Left cardiac atrium (tissue), 4 donors: ENCODE measurements at places on chromosomes 12 and 14. TPM values are rescaled to one million over a fixed set of nuclear protein-coding genes. Genes with fewer than 3 reads are reported as not detected.

Gene HIGD1C
- total RNA-seq = not detected

Gene CPNE8
- total RNA-seq = 26.4 TPM

DNA sequence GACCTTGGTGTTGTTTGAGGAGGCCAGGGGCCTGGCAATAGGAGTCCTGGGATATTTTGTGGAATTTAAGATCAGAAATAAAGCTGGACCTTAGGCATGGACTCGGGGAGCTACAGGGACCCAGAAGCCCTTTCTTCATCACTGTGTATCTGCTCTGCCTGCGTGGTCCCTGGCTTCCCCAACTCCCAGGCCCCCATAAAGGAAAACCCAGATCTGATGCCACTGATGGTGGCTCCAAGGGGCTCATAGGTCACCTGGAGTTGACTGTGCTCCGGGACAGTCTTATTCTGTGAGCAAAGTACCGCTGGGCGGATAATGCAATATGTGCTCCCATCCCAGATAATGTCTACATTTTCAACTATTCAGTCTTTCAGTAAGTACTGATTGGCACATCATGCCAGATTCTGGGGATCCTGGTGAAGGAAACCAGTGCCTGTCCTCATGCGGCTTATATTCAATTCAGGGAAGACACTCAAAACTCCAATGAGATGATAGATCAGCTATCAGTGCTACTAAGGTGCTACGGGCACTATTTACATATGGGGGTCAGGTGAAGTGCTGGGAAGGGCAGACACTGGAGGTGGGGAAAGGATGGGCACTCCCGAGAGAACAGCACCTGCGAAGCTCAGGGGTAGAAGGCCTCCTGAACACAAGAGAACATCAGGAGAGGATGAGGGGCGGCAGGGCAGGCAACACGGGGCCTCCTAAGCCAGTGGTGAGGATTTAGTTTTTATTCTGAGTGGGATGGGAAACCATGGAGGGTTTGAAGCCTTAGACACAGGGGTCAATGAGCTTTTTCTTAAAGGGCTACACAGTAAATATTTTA lies 5.5 kb upstream of the SELPLG start:
- no peak for DNase-seq

Gene ABHD12B
- total RNA-seq = 0.18 TPM

Gene CCER1
- not detected for total RNA-seq

Gene DNAI7
- 1.3 TPM for total RNA-seq

GRCh38 chr12:55823419-55823818 lies 5.6 kb downstream of the ORMDL2 start:
- no peak for DNase-seq

DNA sequence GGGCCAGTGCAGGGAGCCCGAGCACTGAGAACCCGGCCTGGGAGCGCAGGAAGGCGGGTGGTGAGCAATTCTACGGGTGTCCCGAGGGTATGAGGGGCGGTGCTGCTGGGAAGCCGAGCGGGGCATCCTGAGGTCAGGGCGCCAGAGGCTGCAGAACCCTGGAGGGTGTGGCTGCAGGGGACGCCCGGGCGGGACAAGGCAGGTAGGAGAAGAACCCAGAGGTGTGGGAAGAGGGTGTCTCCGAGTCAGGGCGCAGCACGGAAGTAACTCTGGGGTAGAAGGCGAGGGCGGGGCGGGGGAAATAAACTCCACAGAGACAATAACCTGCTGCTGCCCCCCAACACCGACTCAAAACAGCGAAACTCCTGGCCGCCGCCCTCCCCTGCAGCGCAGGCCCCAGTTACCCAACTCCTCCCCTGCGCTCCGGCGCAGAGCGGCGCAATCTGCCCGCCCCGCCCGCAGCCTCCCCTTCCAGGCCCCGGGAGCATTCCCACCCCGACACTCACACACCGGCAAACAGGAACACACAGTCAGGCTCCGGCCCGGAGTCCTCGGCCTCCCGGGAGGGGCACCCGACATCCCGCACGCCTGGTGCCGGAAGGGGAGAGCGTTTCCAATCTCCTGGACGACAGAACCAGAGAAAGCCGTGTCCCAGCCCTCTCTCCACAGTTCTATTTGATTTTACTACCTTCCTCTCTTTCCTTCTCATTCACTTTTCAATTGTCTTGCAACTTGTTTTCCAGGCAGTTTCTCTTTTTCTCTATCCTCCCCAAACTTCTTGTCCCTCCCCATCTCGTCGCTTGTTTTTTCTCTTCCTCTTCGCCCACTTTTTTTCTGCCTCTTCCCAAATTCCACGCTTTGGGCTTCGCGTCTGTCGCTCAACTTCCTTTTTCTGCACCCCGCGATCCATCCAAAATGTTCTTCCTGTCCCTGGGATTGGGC lies 2.4 kb downstream of the HRK start:
- DNase-seq = no peak

GRCh38 chr14:87635442-87635841 lies 357.5 kb downstream of the GALC start:
- no peak for DNase-seq

GRCh38 chr14:35046751-35047536 lies 872 bp downstream of the FAM177A1 start:
- peak; percentile 59 for DNase-seq

- DNase-seq = no peak
Observed at GRCh38 chr14:101491841-101492240, 69.5 kb upstream of the DIO3 start.

- DNase-seq = peak; percentile 24
Observed at GRCh38 chr14:32932914-32933628, 5.6 kb upstream of the NPAS3 start.

DNA sequence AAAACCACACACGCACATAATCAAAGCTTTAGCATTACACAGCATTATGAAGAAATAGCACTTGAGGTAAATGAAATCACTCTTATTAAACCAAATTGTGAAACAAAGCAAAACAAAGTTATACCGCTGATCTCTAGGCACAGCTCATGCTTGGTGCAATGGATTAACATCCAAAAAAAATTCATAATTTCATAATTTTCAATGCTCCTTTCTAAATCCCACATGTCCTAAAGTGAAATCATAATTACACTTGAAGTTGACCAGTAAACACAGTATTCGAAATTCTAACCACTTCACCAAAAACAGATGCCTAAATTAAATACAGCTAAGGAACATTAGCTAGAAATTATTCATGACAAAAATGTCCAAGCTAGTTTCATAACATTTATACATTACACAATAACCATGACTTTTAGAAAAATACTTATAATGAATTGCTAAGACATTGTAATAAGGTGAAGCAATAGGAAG lies 1.5 kb downstream of the MLH3 start:
- DNase-seq = no peak

- no peak for DNase-seq
Observed at GRCh38 chr12:44206045-44206444, 370.2 kb downstream of the TMEM117 start.

Gene SAMD15
- not detected for total RNA-seq

DNA sequence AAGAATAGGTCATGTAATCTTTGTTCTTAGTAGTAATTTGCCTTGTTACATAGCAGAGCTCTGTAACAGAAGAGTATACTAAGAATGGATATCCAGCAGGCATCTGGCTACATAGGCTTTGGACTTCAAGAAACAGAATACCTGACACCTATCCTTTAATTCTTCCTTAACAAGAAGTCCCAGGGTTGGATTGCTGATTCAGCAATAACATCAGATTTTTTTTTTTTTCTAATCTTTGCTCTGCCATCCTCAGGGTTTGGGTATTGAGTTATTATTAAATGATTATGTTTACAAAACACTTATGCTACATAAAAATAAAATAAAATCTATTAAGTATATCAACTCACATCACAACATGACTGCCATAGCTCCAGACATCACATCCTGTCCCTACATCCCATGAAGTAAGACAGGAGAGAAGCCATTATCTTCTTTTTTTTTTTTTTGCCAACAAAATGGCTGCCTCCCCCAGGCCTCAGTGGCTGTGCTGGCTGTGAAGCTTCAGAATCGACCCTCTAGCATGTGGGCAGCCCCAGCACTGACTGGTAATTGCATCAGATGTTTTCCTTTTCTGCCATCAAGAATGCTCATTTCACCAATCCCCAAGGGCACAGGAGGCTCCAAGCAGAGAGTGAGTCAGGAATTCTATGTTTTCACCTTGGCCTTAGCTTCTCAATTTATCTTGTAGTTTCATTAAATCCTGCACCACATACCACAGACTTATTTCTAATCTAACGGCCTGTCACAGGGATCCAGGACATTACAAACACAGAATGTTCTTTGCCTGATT lies 186.2 kb downstream of the DICER1 start:
- DNase-seq = no peak

Gene KRT71
- total RNA-seq = not detected

DNA sequence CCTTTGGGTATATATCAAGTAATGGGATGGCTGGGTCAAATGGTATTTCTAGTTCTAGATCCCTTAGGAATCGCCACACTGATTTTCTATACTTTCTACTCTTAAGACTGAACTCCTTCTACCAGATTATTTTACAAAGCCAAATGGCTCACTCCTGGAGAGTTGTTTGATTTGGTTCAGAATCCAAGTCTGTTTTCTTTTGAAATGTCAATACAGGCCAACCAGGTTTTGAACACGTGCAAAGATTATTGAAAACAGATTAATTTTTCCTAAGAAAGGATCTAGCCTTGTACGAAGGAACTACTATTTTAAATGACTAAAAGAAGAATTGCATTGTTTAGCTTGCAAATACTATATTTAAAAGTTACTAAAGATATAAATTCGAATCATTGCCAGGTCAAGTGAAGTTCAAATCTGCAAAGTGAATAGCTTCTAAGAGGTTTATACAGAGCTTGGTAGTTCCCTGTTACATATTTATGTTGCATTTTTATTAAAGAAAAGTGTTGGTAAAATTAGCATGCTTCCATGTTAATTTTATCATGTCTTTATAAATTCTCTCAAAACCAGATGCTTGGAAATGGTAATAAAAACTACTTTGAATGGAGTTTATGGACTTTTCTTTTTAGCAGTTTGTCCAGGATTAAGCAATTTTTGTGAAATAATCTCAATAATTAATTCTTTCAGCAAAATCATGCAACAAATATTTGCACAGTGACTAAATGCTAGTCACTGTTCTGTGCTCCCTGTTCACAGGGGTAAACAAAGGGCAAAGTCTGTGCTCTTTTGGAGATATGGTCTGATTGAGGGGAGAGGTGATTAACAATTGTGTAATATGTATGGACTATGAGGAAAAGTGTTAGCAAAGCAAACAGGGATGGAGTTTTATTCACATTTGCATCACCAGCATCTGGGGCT lies 38.9 kb downstream of the GPR65 start:
- DNase-seq = no peak

GRCh38 chr12:538731-539539 lies 79.2 kb downstream of the B4GALNT3 start:
- DNase-seq = peak; percentile 76
